ENCODE measurements at places on chromosomes 4 and X. TPM values are rescaled to one million over a fixed set of nuclear protein-coding genes. Genes with fewer than 3 reads are reported as not detected.

DNA sequence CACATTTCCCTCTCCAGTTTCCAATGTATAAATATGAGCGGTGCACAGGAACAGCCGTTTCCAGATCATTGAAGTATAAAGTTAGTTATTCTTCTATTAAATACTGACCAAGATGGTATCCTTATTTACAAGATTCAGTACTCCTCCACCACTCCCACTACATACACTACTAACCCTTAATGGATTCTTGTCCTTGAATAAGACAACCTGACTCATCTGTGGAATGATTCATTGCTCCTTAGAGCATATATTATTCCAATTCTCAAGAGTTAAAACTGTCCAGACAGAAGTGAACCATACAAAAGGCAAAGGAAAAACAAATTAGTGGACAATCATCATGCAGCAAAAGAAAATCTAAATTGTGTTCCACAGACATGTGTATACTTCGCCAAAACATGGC lies 373.3 kb downstream of the IDS start:
- DNase-seq = no peak

GRCh38 chr4:108031427-108032083 lies 41.9 kb downstream of the HADH start:
- DNase-seq = no peak

The CSAG1 gene
- total RNA-seq = not detected

- DNase-seq = no peak
These were observed 192.4 kb upstream of the FSTL5 start for GRCh38 chr4:162356181-162356580.

The PPEF2 gene
- not detected for total RNA-seq

The CACNA1F gene
- total RNA-seq = 0.11 TPM

DNA sequence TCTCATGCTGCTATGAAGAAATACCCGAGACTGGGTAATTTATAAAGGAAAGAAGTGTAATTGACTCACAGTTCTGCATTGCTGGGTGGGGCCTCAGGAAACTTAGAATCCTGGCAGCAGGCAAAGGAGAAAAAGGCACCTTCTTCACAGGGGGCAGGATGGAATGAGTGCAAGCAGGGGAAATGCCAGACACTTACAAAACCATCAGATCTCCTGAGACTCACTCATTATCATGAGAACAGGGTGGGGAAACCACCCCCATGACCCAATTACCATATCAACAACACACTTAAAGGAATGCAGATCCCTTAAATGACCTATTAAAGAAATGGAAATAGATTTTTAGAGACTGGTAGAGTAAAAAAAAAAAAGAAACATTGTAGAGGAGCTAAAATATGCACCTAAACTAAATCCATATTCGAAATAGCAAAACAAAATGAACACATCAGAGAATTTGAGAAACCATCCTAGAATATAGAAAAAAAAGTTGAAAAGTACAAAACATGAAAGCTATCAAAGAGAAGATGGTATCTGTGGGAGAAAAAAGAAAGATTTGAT lies 104.3 kb upstream of the UGT8 start:
- no peak for DNase-seq

GRCh38 chr4:2823301-2823670 lies 20.4 kb upstream of the ADD1 start:
- no peak for DNase-seq

- no peak for DNase-seq
These were observed 1084.9 kb downstream of the RPA4 start for GRCh38 chrX:97968376-97969163.

DNA sequence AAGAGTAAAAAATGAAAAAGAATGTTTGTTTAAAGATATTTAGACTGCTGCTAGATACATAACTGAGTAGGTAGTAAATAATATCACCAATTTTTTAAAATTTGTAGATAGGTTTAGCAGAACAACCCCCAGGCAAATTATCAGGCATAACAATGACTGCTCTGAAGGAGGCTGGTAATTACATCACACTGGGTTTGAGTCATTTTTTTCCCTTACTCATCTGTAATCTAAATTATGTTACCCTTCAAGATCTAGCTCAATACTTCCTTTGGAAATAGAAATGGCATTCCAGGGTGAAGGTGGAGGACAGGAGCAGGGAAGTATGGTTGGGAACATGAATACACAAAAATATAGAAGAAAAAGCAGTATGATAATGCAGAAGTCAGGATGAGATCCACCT lies 431.6 kb upstream of the MAOA start:
- no peak for DNase-seq

The MAGEE1 gene
- total RNA-seq = 2.5 TPM

GRCh38 chrX:154082396-154083125 lies 15.0 kb downstream of the MECP2 start:
- DNase-seq = no peak

DNA sequence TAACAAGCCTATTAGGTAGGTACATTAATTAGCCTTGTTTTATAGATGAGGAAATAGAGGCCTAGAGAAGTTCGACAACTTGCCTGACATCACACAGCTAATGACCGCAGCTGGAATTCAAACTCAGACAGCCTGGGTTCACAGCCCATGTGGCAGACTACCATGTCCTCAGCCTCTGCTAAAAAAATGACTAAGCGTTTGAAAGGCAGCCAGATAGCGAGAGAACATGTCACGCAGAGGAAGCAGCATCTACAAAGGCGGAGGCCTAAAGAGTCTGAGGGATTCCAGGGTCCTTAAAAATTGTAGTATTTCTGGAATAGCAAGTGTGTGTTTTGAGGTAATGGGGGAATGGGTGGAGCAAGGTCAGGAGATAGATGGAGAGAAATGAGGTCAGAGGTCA lies 33.2 kb upstream of the BMP15 start:
- DNase-seq = no peak

The MAGIX gene
- total RNA-seq = 5.3 TPM

- peak; percentile 54 for DNase-seq
These were observed 708 bp downstream of the BCLAF3 start for GRCh38 chrX:19990151-19990555.

The LRIT3 gene
- total RNA-seq = not detected

DNA sequence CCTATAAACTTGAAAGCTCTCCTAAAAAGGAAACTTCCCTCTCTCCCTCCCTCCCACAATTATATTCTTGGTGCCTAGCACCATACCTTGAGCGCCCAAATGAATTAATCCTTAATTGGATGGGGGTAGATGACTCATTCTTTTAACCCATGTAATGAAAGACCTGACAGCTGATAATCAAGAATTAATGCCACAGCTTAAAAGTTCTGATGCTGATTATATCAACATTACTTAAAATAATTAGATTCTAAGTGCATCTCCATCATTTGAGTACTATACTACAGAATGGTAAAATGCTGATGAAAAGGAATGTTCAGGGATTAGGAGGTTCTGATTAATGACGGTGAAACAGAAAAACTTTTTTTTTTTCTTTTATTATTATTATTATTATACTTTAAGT lies 117.0 kb downstream of the ENOX2 start:
- DNase-seq = no peak

The TMEM175 gene
- 14.9 TPM for total RNA-seq

The SPANXB1 gene
- total RNA-seq = not detected

GRCh38 chrX:107747596-107748161 lies 27.9 kb downstream of the TSC22D3 start:
- no peak for DNase-seq

The TMEM150C gene
- 19.4 TPM for total RNA-seq

The MAGEA2 gene
- total RNA-seq = not detected

DNA sequence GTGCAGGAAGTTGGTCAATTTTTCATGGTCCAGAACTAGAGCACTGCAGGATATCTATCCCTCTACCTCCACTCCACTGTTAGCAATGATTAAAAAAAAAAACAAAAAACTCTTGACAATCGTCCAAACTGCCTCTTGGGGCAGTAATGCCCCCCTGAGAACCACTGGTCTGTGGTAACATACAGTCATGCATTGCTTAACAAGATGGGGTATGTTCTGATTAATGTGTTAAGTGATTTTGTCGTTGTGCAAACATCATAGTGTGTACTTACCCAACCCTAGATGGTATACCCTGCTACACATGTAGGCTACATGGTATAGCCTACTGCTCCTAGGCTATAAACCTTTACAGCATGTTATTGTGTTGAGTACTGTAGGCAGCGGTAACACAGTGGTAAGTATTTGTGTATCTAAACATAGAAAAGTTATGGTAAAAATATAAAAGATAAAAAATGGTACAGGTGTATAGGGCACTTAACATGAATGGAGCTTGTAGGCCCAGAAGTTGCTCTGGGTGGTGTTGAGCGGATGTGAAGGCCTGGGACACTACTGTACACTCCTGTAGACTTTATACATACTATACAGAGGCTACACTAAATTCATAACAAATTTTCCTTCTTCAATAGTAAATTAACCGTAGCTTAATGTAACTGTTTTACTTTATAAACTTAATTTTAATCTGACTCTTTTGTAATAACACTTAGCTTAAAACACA lies 34.1 kb downstream of the ART3 start:
- no peak for DNase-seq

The HPGD gene
- total RNA-seq = 1.3 TPM

DNA sequence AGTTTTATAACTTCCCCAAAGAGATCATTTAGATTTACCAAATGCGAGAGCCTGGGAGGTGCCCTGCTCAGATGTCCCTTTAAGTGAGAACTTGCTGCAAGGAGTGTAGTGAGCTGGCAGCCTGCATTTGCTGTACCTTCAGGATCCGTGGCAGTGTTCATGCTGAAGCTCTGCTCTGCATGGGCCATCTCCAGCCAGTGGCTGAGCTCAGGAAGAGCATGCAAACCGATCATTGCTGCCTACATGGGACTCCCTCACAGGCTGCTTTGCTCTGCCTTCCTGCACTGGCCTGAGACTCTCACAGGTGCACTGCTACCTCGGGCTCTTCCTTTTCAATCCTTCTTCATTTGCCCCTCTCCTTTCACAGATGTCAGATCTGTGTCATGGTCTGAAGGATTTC lies 152.0 kb upstream of the SFRP2 start:
- DNase-seq = no peak

GRCh38 chrX:40484408-40485091 lies 96.2 kb upstream of the ATP6AP2 start:
- DNase-seq = no peak

DNA sequence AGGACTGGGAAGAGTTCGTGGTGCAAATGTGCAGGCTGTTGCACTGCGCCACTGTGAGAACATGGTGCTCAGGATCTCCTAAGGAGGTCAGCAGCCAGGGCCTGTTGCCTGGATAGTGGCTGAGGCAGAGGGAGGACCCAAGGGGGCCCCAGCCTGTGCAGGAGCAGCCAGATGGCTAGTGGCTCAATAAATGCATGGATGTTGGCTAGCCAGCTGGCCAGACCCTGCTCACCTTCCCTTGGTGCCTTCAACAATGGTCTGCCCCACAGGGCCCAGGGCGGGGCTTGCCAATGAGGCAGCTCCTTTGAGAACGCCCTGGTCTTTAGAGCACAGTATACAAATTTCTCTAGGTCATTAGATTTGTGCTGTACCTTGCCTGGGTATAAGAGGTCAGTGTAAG lies 67.4 kb downstream of the TNIP2 start:
- DNase-seq = no peak

The USP11 gene
- total RNA-seq = 31.7 TPM

GRCh38 chrX:71955530-71956120 lies 45.0 kb downstream of the NHSL2 start:
- no peak for DNase-seq

- peak; percentile 13 for DNase-seq
These were observed 77.1 kb downstream of the ZFYVE28 start for GRCh38 chr4:2341261-2341841.

DNA sequence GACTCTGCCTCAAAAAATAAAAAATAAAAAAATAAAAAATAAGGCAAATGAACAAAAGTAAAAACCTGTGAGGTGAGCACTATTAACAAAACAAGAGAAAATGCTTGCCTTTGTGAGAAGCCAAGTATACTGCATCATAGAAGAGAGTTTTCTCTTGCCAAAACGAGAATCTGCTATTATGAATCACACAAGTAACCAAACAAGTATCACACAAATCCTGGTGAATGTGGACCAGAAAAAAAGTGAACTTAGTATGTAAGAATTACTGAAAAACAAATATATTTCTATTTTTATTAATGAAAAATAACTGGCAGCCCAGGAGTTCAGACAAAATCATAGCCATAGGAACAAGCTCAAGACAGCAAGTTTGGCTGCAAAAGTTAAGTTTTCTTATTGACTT lies 193.5 kb downstream of the PDGFC start:
- DNase-seq = no peak

DNA sequence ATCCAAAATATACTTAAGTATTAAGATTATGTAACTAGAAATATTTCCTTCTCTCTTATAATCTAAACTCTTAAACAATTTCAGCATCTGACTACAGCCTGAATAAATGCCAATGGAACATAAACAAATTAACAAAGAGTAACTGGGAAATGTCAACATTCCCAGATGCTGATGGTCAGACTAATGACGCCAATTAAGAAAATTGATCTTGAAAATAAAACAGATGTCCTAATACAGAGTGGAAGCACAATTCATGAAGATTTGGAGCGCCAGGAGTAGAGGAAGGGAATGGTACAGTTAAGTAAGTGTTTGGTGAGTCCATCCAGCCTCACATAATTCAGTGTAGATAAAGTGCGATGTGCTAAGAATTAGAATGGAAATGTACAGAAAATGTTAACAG lies 203.7 kb upstream of the NWD2 start:
- DNase-seq = no peak

DNA sequence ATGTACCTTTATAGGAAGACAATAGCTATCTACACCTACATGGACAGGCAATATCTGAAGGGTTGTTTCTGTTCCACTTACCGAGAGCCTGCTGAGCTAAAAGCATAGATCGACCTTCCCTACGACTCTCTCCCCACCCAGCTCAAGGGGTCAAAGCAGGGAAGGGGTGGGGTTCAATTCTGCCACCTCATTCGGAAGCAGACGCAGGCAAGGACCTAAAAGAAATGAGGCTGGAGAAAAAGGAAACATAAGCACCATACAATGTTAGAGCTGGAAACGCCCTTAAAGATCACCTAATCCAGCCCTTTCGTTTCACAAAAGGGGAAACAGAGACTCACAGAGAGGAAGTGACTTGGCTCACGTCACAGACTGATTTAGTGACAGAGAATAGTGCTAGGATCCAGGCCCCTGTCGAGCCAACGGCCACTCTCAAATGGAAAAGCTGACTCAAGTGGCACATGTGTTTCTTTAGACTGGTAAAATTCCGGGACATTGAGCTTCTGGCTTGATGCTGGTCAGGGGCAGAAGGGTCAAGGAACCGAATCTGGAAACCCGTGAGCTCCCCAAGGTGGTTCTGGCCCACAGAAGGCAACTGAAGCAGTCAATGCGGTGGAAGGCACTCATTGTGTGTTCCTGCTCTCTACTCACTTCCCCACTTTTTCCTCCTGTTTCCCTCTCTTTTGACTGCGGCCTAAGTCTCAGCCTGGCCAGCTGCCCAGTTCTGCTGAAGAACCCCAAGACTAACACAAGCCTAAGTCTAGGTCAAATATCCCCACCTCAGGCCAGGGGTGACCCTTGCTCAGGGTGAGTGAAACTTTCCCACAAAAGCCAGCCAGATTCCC lies 7.5 kb downstream of the SEPTIN6 start:
- DNase-seq = no peak

DNA sequence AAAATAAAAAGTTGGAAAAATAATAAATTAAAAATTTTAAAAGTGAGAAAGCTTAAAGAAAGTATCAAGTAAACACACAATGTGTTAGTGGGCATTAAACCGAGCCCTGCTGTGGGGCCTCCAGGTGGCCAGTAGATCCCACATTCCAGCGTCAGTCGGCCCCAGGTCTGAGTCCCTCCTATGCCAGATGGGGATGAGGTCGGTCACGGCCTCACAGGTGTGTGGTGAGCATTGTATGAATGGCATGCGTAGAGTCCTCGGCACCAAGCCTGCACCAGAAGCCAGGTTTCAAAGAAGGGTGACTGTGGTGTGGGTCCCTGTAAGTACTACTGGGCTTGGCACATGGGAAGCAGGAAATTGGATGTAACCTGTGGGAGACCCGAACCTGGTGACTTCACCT lies 75.6 kb upstream of the MSX1 start:
- DNase-seq = no peak

- DNase-seq = no peak
These were observed 1534.0 kb downstream of the PCDH7 start for GRCh38 chr4:32254216-32254615.

Data from Right ventricle myocardium superior (tissue), 1 donor.